ENCODE measurements at places on chromosomes 3 and 15. TPM values are rescaled to one million over a fixed set of nuclear protein-coding genes. Genes with fewer than 3 reads are reported as not detected.

DNA sequence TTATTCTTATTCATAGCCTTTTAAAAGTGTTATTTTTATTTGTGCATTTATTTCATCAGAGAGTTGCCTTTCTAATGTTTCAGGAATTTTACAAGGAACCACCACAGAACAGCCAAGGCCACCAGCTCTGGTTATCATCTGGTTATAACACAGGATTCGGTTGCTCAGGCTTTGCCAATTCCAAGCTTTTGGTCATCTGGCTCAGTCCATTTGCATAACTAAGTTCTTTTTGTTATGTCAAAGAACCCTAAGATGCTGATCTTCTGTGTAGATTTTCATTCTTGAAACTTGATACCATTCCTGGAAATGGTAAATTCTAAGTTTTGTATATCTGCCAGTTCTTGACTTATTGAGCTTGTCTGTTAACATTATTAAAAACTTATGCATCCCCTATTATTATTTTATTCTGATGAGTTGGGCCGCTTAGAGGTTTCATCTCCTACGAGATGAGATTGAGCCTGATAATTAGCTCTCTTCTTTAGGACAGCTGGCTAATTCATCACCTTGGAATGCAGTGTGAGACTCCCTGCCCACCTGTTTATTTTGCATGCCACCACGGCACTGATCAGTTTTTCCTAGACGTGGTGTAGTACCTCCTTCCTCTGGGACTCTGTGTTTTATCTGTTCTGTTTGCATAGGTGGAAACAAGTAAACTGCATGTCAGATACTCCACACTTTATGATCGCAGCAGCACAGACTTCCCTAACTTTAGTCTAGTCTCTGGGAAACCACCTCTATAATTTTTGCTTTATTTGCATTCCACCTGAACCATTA, 264.8 kb downstream of the SLCO3A1 start:
- peak; percentile 88 for DNase-seq

DNA sequence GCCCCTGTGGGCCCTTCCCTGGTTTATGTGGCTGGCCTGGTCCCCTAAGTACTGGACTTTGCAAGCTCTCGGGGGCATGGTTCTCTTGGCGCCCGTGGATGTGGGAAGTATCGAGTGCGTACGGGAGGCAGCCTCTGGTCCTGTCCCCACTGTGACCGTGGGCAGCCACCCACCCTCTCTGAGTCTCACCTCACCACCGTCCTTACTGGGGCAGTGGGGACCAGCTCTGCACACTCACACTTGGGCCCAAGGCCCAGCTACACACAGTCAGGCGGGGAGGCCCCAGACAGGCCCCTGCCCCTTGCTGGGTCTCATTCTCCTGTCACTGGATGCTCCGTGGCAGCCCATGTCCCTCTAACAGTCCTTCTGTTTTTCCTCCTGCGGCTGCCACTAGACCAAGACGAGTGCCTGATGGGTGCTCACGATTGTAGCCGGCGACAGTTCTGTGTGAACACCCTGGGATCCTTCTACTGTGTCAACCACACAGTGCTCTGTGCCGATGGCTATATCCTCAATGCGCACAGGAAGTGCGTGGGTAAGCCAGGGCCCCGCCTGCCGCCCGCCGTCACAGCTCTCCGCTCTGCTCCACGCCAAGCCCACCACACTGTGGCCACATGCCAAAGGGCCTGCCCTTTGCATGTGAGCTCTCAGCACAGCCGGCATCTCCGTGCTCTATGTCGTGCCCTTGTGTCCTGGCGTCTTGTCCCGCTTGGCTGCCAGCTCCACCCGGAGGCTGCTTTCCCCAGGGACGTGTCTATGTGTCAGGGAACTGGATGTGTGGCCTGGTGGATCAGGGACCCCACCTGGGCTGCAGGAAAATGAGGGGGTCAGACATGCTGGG, 72.7 kb downstream of the FBLN2 start:
- DNase-seq: no peak

DNA sequence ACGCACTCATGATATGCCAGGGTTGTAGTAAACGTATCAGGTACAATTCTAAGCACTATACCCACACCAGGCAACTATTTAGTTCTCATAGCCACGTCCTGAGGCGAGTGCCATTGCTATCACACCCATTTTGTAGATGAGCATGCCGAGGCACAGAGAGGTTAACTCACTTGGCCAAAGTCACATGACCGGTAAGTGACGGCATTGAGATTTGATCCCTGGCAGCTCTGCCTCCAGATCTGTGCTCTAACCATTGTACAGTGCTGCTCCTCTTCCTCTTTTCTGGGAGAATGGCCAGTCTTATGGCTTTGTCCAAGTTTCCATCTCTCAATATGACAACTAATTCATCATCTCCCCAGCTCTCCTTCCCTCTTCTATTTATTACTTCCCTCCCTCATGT, 18.9 kb upstream of the ATP2B2 start:
- no peak for DNase-seq

GRCh38 chr15:51736069-51736468, 1.4 kb downstream of the LYSMD2 start:
- no peak for DNase-seq

GRCh38 chr3:146249921-146250320, 984 bp downstream of the PLSCR4 start:
- no peak for DNase-seq

GRCh38 chr3:37861620-37862041, at the start of gene CTDSPL:
Gene CTDSPL, plus strand, starts transcription at chr3:37861880. Its CDS starts 320 bp downstream, at chr3:37862200.
- peak; percentile 65 for DNase-seq

LCMT2 gene
- 7.1 TPM for total RNA-seq

IL12A gene
- 0.69 TPM for total RNA-seq

Data from GM23338 (cell line).